ENCODE measurements at places on chromosomes 1 and 21.

- no peak for DNase-seq
These were observed 121.8 kb downstream of the SYF2 start for GRCh38 chr1:25110485-25110884.

DNA sequence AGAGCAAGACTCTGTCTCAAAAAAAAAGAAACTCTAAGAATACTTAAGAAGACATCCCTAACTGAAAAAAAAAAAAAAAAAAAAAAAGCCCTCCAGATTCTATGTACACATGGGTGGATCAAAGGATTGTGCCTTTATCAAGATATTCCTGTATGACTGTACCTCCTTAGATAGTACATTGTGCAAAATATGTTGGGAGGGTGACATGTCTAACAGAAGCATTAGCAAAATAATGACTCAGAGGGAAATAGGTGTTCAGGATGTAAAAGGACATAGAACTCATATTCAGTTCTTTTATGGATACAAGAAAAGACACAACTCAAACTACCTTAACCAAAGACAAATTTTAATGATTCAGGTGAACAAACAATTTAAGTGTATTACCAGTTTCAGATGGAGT lies 269.8 kb upstream of the KAZN start:
- no peak for DNase-seq

DNA sequence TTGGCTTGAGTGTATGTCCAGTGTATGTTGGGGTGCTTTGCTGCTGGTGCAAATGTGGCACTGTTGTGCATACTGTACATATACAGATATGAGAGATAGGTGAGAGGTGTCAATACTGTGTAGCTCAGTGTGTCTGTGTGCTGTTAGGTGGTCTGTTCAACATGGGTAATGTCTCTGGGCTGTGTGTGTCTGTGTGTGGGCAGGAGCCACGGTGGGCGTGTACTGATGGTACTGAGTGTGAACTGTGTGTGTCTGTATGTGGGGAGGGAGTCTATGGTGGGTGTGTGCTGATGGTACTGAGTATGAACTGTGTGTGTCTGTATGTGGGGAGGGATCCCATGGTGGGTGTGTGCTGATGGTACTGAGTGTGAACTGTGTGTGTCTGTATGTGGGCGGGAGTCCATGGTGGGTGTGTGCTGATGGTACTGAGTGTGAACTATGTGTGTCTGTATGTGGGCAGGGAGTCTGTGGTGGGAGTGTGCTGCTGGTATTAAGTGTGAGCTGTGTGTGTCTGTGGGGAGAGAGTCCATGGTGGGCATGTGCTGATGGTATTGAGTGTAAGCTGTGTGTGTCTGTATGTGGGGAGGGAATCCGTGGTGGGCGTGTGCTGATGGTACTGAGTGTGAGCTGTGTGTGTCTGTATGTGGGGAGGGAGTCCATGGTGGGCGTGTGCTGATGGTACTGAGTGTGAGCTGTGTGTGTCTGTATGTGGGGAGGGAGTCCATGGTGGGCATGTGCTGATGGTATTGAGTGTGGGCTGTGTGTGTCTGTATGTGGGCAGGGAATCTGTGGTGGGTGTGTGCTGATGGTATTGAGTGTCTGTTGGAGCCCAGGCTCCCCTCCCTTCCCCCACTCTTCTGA lies 32.2 kb upstream of the FOXO6 start:
- no peak for DNase-seq

- no peak for DNase-seq
These were observed 49.6 kb downstream of the MEGF6 start for GRCh38 chr1:3561702-3562101.

DNA sequence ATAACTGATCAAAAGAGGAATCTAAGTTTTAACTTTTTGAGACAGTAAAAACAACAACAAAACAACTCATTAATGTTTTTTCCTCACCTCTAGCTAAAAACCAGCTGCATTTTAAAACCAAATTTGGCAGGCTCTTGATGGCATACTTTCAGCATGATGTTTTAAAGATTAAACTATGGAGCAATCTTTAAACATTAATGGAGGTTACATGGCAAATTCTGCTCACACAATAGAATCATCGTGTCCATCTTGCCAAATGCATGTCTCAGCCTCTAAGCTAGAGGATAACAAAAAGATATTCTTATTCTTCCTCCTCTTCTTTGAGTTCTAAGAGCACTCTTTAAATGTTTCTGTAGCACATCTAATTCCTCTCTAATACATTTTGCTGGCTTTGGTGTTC lies 579.8 kb upstream of the PKN2 start:
- no peak for DNase-seq

DNA sequence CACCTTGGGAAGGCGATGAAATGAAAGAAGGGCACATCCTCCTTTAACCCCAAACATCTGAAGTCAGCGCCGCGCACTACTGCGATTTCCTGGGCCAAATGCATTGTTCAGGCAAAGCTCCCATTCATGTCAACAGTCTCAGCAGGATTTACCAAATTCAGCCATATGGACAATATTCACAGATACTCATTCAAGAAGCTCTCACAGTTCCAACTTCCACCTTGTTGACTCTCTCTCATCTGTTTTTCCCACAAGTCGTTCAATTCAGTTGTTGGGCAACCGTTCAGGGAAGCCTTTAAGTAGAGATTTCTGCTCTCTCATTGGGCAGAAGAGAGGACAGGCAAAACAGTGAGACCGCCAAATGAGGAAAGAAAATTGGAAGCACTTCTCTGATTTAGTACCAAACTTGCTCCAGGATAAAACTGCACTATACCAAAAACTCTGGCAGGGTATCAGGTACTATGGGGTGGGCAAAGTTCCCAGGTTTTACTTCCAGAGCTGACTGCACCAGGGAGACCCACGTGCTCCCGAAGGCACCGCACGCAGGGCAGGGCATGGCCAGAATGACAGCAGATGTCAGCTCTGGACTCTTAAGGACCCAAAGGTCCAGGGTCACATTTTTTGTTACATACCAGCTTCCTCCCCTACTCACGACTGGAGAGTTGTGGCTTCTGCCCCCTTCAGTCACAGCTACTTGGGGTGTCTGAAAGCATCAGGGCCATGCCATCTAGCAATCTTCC lies 668.8 kb downstream of the KIF26B start:
- DNase-seq: no peak

DNA sequence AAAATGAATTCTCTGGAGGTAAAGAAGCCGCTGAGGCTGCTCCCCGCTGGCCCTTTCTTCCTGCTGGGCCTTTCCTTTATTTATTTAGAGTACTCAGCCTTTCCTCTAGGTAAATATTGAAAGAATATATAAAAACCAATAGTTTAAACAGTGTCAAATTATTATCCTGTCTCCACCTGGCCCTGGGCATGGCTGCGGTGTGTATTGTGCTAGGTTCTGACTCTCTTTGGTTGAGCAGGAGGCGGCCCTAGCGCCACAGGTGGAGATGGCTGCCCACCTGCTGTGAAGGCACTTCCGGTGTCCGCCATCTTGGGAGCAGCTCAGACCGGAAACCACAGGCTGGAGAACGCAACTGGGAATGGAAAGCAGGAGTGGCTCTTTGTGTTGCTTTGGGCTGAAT lies 29.0 kb upstream of the CLDN14 start:
- no peak for DNase-seq
